Small intestine (tissue), 16 donors: ENCODE measurements at places on chromosomes 12 and 14.

DNA sequence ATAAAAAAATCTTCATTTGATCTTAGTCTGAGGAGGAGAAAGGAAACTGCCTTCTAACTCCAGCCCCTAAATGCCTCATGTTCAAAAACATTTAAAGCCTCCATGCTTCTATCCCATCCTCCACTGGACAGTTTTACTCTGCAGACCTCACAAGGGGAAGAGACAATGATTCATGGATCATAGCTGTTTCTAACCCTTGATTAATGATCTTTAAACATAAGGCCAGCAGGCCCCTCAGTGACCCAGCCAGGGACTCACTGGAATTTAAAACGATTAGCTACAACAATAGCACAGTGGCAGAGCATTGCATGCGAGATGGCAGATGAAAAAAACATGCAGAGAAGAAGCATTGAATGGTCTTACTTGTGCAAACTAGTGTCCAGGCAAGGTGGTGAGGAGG, 6.0 kb downstream of the DCTN2 start:
- H3K36me3 ChIP-seq = peaks cover 31% of the 10 kb centered on the region
- no peak overlapping the region for H3K27ac ChIP-seq
- H3K4me3 ChIP-seq = no peak overlapping the region
- no peaks in the 10 kb centered on the region for H3K27me3 ChIP-seq
- DNase-seq = no peak

DNA sequence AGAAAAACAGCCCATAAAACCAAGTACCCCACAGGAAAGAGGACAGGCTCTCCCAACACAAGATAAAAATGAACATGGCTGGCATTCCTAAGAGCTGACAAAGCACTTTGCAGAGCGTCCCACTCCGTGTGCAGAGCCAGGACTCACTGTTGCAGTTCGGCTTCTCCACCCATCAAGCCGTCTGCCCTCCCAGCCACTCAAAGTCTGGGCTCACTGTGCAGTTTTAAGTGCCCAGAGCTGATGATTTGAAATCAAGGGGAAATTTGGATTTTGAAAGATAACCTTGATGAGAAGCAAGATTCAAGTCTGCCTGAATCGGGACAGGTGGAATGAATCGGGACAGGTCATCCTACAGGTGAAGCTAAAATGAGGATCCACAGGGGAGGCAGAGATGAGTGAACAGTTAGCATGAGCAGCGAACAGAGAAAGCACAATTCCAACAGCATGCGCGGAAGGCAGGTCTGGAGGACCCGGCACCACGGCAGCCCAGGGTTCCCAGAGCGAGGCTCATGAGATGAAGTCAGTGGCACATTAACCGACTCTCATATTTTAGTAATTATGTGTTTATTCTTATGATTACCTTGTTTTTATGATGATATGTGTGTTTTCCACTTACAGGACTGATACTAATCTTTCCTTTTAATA, 39.8 kb upstream of the GPR68 start:
- H3K4me3 ChIP-seq = no peak overlapping the region
- no peak for DNase-seq
- no peaks in the 10 kb centered on the region for H3K27me3 ChIP-seq
- H3K27ac ChIP-seq = no peak overlapping the region

DNA sequence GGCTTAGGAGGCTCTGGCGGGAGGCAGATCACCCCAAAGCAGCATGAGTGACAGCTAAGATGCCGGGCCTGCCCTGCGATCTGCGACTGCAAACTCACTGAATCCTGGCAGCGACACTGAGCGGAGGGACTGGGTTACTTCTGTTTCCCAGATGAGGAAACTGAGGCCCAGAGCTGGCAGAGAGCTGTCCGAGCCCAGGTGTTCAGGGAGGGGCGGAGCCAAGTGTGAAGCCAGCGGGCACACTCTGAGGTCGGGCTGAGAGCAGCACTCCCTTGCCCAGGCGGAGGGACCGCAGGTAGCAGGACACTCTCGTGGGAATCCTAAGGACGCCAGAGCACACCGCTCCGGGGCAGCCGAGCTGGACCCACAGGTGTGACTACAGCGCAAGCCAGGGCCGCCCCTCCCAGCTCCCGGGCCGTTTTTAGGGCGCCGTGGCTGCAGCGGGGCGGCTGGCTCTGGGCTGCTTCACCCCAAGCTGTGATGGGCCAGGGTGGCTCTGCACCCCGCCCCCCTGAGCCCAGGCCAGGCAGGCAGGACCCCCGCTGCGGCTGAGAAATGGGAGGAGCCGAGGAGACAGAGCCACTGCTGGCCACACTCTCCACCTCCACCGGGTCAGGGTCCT, 27.4 kb downstream of the MMP17 start:
- H3K4me1 ChIP-seq = no peaks in the 10 kb centered on the region
- no peak overlapping the region for H3K4me3 ChIP-seq
- H3K27me3 ChIP-seq = peaks cover 22% of the 10 kb centered on the region
- no peak overlapping the region for H3K27ac ChIP-seq

DNA sequence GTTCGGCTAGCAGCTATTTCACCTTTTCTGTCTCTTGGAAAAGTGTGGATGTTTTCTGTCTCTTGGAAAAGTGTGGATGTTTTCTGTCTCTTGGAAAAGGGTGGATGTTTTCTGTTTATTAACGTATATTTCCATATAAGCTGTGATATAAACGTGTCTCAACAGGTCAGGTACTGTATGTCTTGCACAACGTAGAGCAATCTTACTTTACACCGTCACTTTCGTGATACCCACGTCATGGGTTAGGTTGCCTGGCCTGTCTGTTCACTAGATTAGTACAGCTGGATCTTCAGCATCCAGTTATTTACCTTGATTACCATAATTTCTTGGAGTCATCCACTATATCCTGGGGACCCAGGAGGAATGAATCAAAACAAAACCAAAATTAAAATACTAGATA, 14.1 kb downstream of the CLEC7A start:
- H3K4me3 ChIP-seq = no peak overlapping the region

DNA sequence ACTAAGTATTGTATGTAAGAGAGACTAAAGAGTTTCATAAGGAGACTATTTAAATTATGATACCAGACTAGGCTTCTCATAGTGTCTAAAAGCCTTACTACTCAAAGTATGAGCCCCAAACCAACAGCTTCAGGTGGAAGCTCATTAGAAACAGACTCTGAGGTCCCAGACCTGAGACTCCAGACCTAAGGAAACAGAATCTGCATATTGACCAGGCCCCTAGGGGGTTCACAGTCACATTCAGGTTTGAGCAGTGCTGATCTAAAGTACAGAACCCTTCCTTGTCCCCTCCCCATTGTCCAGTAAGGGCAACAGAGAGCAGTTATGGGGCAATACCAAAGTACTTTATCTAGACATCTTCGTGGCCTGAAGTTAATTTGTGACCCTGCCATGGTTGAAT, 87.7 kb downstream of the SSPN start:
- H3K27ac ChIP-seq = no peak overlapping the region
- H3K4me1 ChIP-seq = no peaks in the 10 kb centered on the region
- H3K27me3 ChIP-seq = no peaks in the 10 kb centered on the region
- DNase-seq = no peak
- no peak overlapping the region for H3K4me3 ChIP-seq

- no peak overlapping the region for H3K4me3 ChIP-seq
- H3K36me3 ChIP-seq = no peaks in the 10 kb centered on the region
- H3K27me3 ChIP-seq = no peaks in the 10 kb centered on the region
- no peak for DNase-seq
These were observed 31.9 kb downstream of the ERG28 start for GRCh38 chr14:75628816-75629215.
